Breast epithelium (tissue), 4 donors: ENCODE measurements at places on chromosomes 12 and 14.

- H3K36me3 ChIP-seq = no peaks in the 10 kb centered on the region
- H3K4me1 ChIP-seq = peaks cover 10% of the 10 kb centered on the region
- H3K27ac ChIP-seq = peak within 1 kb of the TSS; percentile 94
- no peaks in the 10 kb centered on the region for H3K27me3 ChIP-seq
Observed at GRCh38 chr12:56104109-56104814, at the start of gene PA2G4. Gene PA2G4, plus strand, starts transcription at chr12:56104559. Its CDS starts 179 bp downstream, at chr12:56104738.

GRCh38 chr12:69660164-69660863, 38.8 kb downstream of the BEST3 start:
- H3K4me1 ChIP-seq = no peaks in the 10 kb centered on the region
- no peaks in the 10 kb centered on the region for H3K27me3 ChIP-seq
- no peak for DNase-seq
- H3K27ac ChIP-seq = no peak overlapping the region
- H3K36me3 ChIP-seq = no peaks in the 10 kb centered on the region

- no peak overlapping the region for H3K4me3 ChIP-seq
- no peaks in the 10 kb centered on the region for H3K4me1 ChIP-seq
- H3K27me3 ChIP-seq = no peaks in the 10 kb centered on the region
- no peak overlapping the region for H3K27ac ChIP-seq
Observed at GRCh38 chr14:22434030-22434429, 155.0 kb downstream of the DAD1 start.

- H3K4me3 ChIP-seq = no peak overlapping the region
- no peaks in the 10 kb centered on the region for H3K36me3 ChIP-seq
- H3K4me1 ChIP-seq = no peaks in the 10 kb centered on the region
- no peak overlapping the region for H3K27ac ChIP-seq
Observed at GRCh38 chr12:25496098-25496587, 56.9 kb downstream of the LMNTD1 start.

GRCh38 chr14:101464310-101464983, 96.8 kb upstream of the DIO3 start:
- H3K27ac ChIP-seq = no peak overlapping the region
- H3K36me3 ChIP-seq = no peaks in the 10 kb centered on the region
- H3K27me3 ChIP-seq = peaks cover 21% of the 10 kb centered on the region
- DNase-seq = no peak

- H3K27ac ChIP-seq = no peak overlapping the region
- no peak for DNase-seq
- no peaks in the 10 kb centered on the region for H3K27me3 ChIP-seq
- H3K36me3 ChIP-seq = no peaks in the 10 kb centered on the region
Observed at GRCh38 chr12:88113871-88114270, 28.0 kb downstream of the CEP290 start.

GRCh38 chr12:78293059-78293686, 462.5 kb downstream of the NAV3 start:
- DNase-seq = no peak
- no peak overlapping the region for H3K4me3 ChIP-seq

DNA sequence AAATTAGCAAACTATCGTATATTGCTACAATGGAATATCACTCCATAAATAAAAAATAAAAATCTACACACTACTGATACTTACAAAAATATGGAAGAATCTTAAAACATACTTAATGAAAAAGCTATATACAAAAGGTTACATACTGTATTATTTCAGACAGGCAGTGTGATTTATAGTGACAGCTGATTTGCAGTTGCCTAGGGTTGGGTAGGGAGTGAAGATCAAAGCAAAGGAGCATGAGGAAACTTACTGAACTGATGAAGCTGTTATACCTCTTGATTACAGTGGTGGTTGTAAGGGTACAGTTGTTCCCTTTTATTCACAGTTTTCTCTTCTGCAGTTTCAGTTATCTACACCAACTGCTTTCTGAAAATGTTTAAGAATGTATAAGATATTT, 62.6 kb downstream of the FSCB start:
- no peaks in the 10 kb centered on the region for H3K36me3 ChIP-seq
- H3K4me1 ChIP-seq = no peaks in the 10 kb centered on the region
- DNase-seq = no peak
- no peak overlapping the region for H3K4me3 ChIP-seq
- H3K27me3 ChIP-seq = no peaks in the 10 kb centered on the region
- H3K27ac ChIP-seq = no peak overlapping the region

DNA sequence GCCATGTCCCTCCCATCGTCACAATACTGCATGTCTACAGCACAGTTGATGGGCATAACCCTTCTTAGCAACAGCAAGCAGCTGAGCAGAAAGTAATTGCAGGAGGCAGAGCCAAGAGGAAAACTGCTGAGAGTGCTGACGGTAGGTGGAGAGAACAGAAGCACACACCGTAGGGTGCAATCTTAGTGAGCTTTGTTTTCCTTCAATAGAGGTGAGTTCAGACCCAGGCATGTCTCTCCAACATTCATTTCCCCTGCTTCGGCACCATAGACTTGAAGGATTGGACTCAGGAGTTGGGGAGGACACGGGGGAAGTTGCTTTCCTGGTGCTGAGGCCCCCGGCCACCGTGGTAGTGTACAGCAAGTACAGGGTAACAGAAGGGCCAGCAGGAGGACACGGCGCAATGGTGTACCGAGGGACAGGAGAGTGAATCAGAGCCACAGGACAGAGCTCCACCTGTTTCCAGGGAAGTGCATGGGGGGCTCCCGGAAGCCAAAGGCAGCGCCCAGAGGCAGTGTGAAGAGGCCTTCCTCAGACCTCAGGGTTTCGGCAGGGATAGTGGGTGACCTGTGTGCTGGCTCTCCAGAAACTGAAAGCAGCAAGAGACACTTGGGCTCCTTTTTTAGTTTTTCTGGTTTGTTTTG, 36.3 kb upstream of the SINHCAF start:
- H3K36me3 ChIP-seq = no peaks in the 10 kb centered on the region
- H3K4me3 ChIP-seq = peak overlapping the region; percentile 46
- H3K27ac ChIP-seq = peak overlapping the region; percentile 61
- DNase-seq = no peak

GRCh38 chr12:131461096-131461495, 249.8 kb upstream of the SFSWAP start:
- no peak for DNase-seq
- no peak overlapping the region for H3K4me3 ChIP-seq
- H3K27me3 ChIP-seq = no peaks in the 10 kb centered on the region
- H3K27ac ChIP-seq = no peak overlapping the region
- H3K4me1 ChIP-seq = no peaks in the 10 kb centered on the region
- H3K36me3 ChIP-seq = no peaks in the 10 kb centered on the region

DNA sequence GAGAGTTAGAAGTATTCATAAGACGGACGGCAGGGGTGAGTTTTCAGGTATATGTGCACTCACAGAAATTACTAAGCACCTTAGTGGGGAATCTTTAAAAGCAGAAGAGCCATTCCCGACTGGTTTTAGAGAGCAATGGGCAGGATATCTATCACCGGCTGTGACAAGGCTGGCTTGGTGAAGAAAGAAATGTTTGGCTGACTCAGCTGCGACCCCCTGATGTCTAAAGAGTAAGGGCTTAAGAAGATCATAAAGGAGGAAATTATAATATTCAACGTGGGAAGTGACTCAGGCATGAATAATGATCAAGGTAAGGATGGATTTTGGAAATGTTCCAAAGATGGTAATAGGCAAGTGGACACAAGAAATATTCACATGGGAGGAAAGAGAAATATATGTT, 407.6 kb downstream of the TMEM132D start:
- H3K36me3 ChIP-seq = no peaks in the 10 kb centered on the region
- no peak overlapping the region for H3K27ac ChIP-seq
- no peaks in the 10 kb centered on the region for H3K4me1 ChIP-seq
- no peak overlapping the region for H3K4me3 ChIP-seq

DNA sequence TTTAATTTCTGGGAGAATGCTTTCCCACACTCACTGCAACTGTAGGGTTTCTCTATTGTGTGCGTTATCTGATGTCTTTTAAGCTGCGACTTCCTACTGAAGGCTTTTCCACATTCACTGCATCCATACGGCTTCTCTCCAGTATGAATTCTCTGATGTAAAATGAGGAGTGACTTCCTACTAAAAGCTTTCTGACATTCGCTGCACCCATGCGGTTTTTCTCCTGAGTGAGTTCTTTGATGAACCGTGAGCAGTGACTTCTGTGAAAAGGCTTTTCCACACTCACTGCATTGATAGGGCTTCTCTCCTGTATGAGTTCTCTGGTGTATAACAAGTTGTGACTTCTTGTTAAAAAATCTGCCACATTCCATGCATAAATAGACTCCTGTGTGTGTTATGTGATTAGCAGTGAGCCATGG, 29.7 kb downstream of the ZNF605 start:
- H3K4me1 ChIP-seq = no peaks in the 10 kb centered on the region
- H3K4me3 ChIP-seq = no peak overlapping the region
- DNase-seq = no peak
- no peaks in the 10 kb centered on the region for H3K27me3 ChIP-seq
- no peak overlapping the region for H3K27ac ChIP-seq

GRCh38 chr14:83271663-83272062, 1738.0 kb upstream of the SEL1L start:
- no peak overlapping the region for H3K4me3 ChIP-seq
- H3K27ac ChIP-seq = no peak overlapping the region
- H3K36me3 ChIP-seq = no peaks in the 10 kb centered on the region
- no peak for DNase-seq

GRCh38 chr12:2857576-2857975, 737 bp upstream of the TEX52 start:
- H3K27ac ChIP-seq = no peak overlapping the region
- H3K27me3 ChIP-seq = no peaks in the 10 kb centered on the region
- H3K4me1 ChIP-seq = no peaks in the 10 kb centered on the region
- no peak overlapping the region for H3K4me3 ChIP-seq
- DNase-seq = no peak

- H3K4me3 ChIP-seq = no peak overlapping the region
- DNase-seq = no peak
- H3K4me1 ChIP-seq = no peaks in the 10 kb centered on the region
- H3K36me3 ChIP-seq = peaks cover 8% of the 10 kb centered on the region
- H3K27me3 ChIP-seq = no peaks in the 10 kb centered on the region
Observed at GRCh38 chr12:6570264-6570887, 2.3 kb upstream of the NOP2 start.

DNA sequence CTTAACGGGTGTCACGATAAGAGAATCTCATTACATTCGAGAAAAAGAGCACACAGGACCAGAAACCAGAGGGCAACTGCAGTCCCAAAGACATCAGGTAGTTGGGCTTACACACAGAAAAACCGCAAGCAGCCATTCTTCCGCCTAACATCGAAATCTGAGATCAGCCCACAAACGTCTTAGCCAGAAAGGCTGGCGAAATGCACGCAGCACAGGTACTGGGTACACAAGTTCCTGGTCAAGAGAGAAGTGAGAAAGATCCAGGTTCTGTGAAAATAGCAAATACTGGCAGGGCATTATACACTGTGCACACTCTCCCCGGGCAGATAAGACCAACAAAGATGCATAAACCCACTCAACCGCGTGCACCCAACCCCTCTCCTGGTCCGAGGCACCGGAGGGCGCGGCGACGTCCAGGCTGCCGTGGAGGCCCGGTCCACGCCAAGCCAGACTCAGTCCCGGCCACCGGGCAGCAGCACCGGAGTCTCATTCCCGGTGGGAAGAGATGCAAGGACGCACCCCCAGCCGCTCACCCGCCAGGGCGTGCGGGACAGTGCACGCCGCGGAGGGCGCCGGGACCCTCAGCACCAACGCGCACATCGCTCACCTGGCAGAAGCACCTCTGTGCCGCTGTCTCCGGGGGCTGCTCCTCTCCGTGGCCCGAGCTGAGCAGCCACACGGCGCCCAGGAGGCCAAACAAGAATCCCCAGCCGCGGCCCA, 437 bp downstream of the ERO1A start:
- no peak for DNase-seq
- no peaks in the 10 kb centered on the region for H3K36me3 ChIP-seq
- H3K4me1 ChIP-seq = peaks cover 9% of the 10 kb centered on the region
- peak overlapping the region; percentile 97 for H3K27ac ChIP-seq
- H3K4me3 ChIP-seq = peak overlapping the region; percentile 90

DNA sequence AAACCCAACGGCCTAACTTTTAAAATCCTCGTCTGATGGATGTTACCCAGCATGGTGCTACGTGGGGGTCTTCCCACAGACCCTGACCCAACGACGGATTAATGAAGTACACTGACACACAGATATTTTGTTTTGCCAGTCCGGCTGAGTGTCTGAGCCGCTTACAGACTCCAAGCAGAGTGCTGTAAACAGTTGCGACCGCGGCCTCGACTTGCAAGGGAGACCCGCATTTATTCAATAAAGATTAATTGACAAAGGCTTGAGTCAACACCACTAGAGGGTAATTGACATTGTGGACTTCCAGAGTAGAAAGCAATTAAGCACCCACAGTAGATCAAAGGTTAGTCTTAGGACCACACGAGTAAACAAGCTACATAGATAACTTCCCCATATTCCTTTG, 1042.4 kb downstream of the AACS start:
- no peak for DNase-seq
- no peaks in the 10 kb centered on the region for H3K4me1 ChIP-seq

- no peak overlapping the region for H3K4me3 ChIP-seq
- H3K36me3 ChIP-seq = peaks cover 21% of the 10 kb centered on the region
- no peak overlapping the region for H3K27ac ChIP-seq
- H3K4me1 ChIP-seq = no peaks in the 10 kb centered on the region
- no peaks in the 10 kb centered on the region for H3K27me3 ChIP-seq
Observed at GRCh38 chr14:103675957-103676356, 39.3 kb downstream of the XRCC3 start.

DNA sequence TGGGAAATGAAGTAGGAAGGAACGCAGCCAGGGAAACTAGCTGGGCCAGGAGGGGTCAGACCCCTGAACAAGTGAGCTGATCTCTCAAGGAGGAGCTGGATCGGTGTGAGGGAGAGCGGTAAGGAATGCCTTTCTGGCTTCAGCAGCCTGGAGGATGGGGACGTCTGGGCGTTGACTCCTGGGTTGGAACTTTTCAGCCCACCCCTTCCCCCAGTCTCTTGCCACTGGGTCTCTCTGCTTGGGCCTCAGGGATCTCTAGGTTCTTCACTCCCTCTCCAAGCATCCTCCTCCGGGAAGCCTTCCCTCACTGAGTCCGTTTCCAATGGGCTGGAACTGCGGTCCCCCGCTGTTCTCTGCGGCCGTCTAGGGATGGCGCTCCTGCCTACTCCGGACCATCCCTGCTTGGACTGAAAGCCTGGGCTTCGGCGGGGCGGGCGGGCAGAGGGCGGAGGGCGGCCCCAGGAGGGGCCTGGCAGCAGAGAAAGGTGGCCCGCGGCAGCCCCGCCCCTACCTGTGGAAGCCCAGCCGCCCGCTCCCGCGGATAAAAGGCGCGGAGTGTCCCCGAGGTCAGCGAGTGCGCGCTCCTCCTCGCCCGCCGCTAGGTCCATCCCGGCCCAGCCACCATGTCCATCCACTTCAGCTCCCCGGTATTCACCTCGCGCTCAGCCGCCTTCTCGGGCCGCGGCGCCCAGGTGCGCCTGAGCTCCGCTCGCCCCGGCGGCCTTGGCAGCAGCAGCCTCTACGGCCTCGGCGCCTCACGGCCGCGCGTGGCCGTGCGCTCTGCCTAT, at the start of gene KRT7:
TSS of gene KRT7 (plus strand) at position 570 of the 788 bp plus-strand sequence. CDS start at position 624, 54 bp downstream.
- H3K4me1 ChIP-seq = peaks cover 9% of the 10 kb centered on the region
- peak within 1 kb of the TSS; percentile 71 for H3K4me3 ChIP-seq
- peak; percentile 86 for DNase-seq

DNA sequence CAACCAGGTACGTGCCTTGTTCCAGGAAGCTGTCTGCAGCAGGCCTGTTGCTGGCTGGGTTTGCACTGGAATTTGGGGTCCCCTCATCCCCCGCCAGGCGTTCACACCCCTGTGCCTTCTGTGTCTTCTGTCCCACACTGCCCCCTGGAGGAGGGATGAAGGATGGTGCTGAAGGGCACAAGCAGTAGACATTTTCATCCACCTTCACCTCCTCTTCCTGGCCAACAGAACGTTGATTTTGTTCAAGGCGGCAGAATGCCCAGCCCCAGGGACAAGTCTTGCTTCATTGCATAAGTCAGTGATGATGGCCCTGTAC, 122.1 kb downstream of the CALM1 start:
- no peak overlapping the region for H3K27ac ChIP-seq
- H3K27me3 ChIP-seq = no peaks in the 10 kb centered on the region
- no peak overlapping the region for H3K4me3 ChIP-seq
- no peaks in the 10 kb centered on the region for H3K36me3 ChIP-seq
- peaks cover 3% of the 10 kb centered on the region for H3K4me1 ChIP-seq
